Adipose tissue (tissue), 3 donors: ENCODE measurements at places on chromosomes 4 and X. TPM values are rescaled to one million over a fixed set of nuclear protein-coding genes. Genes with fewer than 3 reads are reported as not detected.

KIT gene
- 0.34 TPM for polyA plus RNA-seq

UGT2A1 gene
- polyA plus RNA-seq: not detected

BEND4 gene
- 0.03 TPM for polyA plus RNA-seq

TDO2 gene
- 0.61 TPM for polyA plus RNA-seq

MAGEA10 gene
- polyA plus RNA-seq: not detected
